ENCODE measurements at places on chromosomes 13 and 19. TPM values are rescaled to one million over a fixed set of nuclear protein-coding genes. Genes with fewer than 3 reads are reported as not detected.

The FXYD3 gene
- total RNA-seq = 1.4 TPM

The RASIP1 gene
- total RNA-seq = 3.1 TPM

The ZBTB32 gene
- 0.10 TPM for total RNA-seq

The DCLK1 gene
- not detected for total RNA-seq

The MICU2 gene
- total RNA-seq = 13.2 TPM

DNA sequence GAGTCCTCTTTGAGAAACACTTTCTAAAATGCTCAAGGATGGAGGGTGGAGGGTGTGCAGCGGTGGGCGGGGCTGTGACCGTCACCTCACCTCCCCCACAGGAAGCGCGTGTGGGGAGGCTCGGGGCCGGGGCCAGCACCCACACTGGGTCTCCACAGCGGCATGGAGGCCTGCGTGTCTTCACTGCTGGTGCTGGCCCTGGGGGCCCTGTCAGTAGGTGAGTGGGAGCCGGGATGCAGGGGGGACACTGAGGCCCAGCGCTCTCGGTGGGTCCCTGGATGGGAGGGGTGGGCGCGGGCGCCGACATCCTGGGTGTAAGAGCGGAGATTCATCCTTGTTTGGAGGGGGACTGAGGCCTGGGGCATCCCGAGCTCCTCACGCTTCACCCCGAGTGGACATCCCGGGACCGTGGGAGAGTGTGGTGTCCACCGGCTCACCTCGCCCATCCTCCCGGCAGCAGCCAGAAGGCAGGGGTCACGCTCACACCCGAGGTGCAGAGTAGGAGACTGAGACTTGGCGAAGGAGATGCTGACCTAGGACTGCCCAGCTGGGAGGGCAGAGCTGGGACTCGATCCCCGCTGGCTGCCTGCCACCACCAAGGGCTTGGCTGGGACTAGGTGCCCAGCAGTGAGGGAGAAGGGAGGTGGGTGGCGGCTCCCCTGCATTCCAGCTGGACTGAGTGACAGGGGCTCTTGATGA lies at the start of gene GZMM:
GZMM (plus strand) TSS at position 144 of the 699 bp plus-strand sequence; CDS start at position 163, 19 bp downstream.
- DNase-seq = no peak

- DNase-seq = no peak
These were observed 11.3 kb upstream of the TNFRSF19 start for GRCh38 chr13:23558675-23559536.

- no peak for DNase-seq
These were observed 17.7 kb upstream of the CSNK1G2 start for GRCh38 chr19:1923319-1923718.

DNA sequence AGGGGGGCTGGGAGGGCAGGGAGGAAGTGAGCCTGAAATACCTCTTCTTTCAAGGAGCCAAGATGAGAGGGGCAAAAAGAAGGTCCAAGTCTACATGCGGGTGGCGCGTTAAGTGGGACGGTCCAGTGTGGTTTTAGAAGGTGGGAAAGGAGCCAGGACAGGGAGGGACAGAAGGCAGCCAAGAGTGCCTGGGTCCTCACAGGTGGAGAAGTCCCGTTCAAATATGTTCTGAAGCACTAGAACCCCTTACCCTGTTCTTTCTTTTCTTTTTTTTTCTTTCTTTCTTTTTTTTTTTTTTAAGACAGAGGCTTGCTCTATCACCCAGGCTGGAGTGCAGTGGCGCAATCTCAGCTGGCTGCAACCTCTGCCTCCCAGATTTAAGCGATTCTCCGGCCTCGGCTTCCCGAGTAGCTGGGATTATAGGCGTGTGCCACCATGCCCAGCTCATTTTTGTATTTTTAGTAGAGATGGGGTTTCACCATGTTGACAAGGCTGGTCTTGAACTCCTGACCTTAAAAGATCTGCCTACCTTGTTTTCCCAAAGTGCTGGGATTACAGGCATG lies 7.4 kb downstream of the CAMSAP3 start:
- DNase-seq = no peak

DNA sequence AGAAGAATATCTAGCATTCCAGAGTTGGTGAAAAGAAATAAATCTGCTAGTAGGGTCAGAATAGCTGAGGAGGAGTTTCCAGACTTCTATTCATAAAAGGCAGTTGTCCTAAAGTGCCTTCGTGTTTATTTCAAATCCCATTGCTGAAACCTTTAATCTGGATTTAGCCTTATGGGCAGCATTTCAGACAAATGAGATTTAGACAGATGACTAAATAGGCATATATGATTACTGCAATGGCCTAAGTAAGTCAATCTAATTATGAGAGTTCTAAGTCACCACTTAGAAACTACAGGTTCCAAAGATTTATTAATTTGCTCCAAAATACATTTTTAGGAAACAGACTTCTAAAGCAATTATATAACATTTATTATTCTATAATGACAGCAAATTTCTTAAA lies 368.7 kb downstream of the LIG4 start:
- DNase-seq = no peak

DNA sequence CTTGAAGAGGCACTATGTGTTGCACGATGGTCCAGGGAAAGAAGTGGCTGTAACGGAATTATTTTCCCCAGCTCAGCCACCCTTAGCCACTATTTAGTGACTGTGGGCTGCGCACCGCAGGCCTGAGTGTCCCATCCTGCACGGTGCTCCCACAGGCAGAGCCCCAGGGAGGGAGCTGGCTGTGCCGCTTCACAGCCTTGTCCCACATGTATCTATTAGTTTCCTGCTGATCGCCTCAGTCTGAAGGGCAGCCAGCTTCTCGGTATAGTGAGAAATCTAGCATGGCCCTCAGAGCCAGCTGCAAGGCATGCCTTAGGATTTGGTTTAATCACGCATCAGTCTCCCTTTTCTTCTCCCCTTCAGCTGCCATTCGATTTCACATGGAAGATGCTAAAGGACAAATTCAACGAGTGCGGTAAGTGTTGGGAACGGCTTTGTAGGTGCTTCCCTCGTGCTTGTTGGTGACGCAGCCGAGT lies 15.7 kb downstream of the PRAM1 start:
- DNase-seq = no peak

GRCh38 chr13:39254601-39255000 lies 216.3 kb downstream of the NHLRC3 start:
- no peak for DNase-seq

DNA sequence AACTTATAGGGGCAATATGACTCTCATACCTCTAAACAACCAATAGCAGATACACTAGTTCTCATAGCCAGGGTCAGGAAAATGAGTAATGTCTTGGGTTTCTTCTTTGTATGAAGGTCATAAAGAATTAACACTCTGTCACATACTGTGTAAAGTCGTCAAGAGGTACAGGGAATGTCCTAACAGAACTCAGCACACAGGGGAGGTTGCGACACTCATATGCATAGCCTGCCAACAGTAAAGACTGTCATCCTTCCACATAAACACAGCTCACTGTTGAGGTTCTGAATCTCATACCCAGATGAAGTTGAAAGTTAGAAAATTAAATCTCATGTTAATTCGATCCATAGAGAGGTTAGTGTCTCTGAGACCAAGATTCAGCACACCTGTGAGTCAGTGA lies 34.2 kb upstream of the ZNF254 start:
- DNase-seq = no peak

GRCh38 chr13:41650706-41651105 lies 193.4 kb downstream of the RGCC start:
- DNase-seq = no peak

Measured in left lobe of liver (tissue), 2 donors.